CD4-positive, alpha-beta T cell treated with Interferon alpha-2 for 1 hour (primary cell): ENCODE measurements at places on chromosomes 1 and 21.

- DNase-seq: peak; percentile 39
Measured at GRCh38 chr1:64505232-64505943, 35.5 kb downstream of the CACHD1 start.

- no peak for DNase-seq
Measured at GRCh38 chr1:222454782-222455181, 93.1 kb downstream of the HHIPL2 start.

DNA sequence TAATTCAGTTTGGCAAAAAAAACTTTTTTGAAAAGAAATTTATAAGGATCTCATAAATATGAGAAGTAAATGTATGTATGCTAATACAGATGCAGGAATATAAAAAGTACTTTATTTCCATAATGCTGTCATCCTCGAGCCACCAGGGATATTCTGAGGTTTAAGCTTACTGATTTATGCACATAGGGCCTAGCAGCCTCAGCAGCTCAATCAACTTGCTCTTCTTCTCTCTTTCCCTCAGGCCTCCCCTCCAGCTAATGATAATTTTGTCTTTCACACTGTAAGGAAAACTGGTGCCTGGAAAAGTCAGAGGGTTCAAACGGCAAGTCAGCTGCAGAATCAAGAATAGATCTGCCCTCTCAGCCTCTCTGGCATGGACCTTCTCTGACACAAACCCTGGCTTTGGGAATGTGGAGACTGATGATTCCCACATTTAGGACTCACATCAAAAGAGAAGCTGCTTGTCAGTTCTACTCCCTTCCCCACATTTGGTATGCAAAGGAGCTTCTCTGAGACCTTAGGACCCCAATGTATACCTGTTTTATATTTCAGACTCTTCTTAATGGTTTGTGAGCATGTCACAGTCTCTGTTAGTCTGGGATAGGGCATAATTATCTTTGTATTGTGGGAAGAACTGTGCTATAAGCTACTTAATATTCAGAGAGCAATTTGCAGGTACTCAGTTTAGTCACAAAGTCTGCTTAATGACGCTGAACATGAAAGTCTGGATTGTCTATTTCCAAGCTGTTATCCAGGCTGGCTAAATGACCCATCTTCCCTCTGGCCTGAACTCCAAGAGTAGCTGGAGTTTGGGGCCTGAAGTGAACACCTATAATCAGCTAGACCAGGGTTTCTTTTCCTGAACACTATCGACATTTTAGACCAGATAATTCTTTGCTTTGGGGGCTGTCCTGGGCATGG, 52.1 kb upstream of the DIPK1A start:
- DNase-seq: no peak

DNA sequence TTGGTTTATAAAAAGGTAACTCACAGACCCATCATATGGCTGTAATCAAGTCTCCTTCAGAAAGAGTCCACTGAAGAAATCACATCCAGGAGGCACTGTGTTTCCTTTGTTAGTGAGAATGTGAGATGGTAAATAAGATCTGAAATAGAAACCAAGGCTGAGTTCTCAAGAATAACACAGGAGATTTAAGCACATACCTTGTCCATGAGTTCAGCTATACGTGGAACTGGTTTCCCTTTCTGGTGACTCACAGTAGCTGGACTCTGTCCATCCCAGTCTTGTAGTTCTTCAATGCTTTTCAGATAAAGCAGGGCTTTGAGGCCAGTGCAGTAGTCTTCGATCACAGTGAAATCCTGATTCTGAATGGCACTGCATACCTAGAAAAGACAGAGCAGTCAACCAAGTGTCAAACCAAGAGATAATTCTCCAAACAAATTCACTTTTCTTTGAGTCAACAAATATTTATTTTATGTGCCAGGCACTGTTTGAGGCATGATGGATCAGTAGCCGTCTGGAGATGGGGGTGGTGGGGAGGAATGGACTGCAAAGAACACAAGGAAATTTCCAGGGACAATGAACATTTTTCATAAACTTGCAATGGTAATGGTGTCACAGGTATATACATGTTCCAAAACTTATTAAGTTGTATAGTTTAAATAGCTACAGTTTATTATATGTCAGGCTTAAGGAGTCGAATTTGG, 471.4 kb downstream of the PTBP2 start:
- DNase-seq: no peak

GRCh38 chr1:156664046-156664766, 13.0 kb downstream of the NES start:
- no peak for DNase-seq

DNA sequence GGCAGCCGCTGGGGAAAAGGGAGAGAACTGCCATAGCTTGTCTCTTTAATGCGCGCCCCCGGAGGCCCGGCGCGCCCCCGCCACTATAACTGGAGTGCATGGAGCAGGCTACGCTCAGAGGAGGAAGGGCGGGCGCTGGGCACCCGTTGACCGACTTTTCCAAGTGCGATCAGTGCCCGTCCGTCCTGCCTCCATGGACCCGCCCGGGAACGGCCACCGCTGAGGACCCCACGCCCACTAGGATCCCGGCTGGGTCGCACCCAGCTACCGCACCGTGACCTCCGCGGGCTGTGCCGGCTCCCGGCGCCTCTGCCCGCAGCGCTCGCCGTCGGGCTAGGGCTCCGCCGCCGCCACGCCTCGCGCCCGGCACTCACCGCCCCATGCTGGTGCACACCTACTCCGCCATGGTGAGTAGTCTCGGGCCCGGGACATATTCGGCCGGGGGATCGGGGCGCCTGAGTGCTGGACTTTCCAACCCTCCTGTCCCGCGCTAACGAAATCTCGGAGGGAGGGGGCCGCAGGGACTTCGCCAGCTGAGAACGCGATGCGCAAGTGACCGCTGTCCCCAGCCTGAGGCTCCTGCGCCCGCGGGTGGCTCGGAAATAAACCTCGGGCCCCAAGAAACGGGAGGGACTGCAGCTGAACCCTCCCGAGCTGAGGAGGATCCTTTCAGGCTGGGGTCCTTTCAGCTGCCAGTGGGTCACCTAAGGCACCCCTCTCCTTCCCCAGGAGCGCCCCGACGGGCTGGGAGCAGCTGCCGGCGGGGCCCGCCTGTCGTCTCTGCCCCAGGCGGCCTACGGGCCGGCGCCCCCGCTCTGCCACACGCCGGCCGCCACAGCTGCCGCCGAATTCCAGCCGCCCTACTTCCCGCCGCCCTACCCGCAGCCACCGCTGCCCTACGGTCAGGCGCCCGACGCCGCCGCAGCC, at the start of gene TFAP2E:
TFAP2E (plus strand) TSS at position 117 of the 927 bp plus-strand sequence; CDS start at position 381, 264 bp downstream.
- DNase-seq: no peak

DNA sequence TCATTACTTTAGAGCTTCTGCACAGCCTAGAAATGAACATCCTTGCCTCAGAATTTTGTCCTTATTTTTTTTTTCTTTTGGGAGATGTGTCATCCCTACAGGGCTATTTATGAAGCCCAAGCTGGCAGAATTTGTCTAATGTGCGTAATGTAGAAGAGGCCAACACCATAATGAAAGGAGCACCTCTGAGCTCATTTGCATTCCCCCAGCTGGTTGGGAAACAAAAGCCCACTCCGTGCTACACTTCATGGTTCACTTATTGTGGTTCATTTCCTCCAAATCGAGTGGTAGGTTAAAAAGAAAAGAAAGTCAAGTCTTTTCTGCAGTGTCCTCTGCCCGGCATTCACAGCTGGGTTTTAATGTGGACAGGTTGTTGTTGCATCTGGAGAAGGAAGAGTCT, 73.5 kb downstream of the KAZN start:
- no peak for DNase-seq

GRCh38 chr1:186183970-186184628, 191.0 kb downstream of the TPR start:
- DNase-seq: no peak

GRCh38 chr1:40773748-40774265, 9.8 kb upstream of the KCNQ4 start:
- no peak for DNase-seq

DNA sequence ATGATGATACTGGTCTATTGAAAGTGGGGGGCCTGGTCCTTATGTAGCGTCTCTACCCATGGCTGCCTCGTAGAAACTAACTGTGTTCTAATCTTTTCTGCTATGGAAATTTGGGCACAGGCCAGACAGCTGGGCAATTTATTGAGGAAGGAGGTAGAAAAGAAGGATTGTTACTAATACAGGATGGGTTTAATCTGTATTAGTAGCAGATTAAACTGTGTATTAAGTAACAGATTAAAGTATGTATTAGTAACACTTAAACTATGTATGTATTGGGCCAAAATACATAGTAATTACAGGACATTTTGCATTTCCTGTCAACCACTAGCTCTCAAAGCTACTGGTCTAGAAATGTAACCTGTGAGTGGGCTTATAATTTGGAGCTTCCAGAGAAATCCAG, 142.0 kb downstream of the MAST2 start:
- DNase-seq: no peak

DNA sequence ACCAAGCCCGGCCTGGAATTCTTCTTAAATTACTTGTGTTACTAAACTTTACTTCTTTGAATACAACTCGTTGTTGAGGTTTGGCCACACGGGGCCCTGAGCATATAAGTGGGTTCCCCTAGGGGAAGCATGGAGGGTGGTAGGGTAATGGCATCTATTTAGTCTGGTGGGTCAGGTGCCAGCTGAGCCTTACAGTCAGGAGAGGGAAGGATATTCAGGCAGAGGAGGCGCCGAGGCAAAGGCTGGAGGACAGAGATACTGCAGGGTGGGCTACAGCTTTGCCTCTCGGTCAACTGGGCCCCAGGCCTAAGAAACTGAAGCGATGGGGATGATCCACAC, 424 bp upstream of the NECAP2 start:
- no peak for DNase-seq

- DNase-seq: no peak
Measured at GRCh38 chr1:216466162-216466801, 43.0 kb upstream of the USH2A start.

- no peak for DNase-seq
Measured at GRCh38 chr1:113674591-113674990, 84.7 kb downstream of the PHTF1 start.

DNA sequence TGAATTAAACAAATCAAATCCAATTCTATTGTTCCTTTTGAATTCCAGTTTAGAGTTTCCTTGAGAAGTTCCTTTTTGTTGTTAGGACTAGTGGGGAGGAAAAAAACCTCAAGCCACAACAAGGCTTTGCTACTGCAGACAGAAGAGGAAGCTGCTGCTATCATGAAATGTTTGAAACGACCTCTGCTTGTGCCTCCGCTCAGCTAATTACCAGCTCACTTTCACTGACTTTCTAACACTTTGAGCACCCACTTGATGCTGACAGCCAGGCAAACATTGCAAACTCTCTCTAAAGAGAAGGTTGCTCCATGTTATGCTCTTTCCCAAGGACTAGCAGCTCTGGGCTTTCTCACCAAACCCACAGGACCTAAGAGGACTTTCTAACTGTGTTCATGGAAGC, 203.9 kb upstream of the PROX1 start:
- DNase-seq: peak; percentile 13

DNA sequence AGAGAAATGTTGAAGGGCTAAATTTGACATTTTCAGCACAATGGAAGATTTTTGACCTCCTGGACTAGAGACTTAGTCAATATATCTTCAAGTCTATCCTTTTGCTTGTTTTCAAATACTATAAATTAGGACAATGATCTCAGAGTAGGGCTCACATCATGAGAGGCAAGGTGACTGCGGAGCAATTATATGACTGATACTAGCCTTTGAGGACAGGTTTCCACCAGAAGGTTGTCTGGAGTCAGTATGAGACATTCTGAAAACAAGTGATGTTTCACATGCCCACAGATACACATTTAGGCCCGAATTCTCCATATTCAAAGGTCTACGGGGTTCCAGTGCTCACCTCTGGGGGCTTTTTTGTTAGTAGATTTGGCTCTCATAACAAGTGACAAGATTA, 142.3 kb upstream of the SAMSN1 start:
- no peak for DNase-seq
